ENCODE measurements at places on chromosomes 2 and 18.

DNA sequence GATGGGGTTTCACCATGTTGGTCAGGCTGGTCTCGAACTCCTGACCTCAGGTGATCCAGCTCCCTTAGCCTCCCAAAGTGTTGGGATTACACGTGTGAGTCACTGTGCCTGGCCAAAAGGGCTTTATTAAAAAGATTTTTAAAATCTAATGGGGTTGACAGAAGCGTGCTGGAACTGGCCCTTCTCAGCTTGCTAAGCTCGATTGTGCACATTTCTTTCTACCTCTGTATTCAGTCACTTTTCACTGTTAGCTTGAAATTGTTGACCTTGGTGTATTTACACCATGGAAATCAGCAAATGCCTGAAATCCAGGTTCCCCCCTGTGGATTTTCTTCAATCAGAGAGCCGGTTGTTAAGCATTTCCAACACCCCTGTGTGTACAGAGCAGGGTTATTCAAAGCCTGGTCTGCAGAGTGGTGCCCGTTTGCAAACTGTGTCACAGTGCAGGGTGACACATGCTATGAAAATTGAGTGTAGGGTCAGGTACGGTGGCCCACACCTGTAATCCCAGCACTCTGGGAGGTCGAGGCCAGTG, 140.2 kb downstream of the TGIF1 start:
- DNase-seq = no peak

GRCh38 chr2:26185954-26186770, 13.3 kb downstream of the GAREM2 start:
- DNase-seq = no peak

- DNase-seq = no peak
Observed at GRCh38 chr2:137173463-137173862, 408.1 kb downstream of the THSD7B start.

- no peak for DNase-seq
Observed at GRCh38 chr18:59060551-59060950, 79.1 kb upstream of the SEC11C start.

- no peak for DNase-seq
Observed at GRCh38 chr2:106863387-106863786, 22.6 kb downstream of the ST6GAL2 start.

DNA sequence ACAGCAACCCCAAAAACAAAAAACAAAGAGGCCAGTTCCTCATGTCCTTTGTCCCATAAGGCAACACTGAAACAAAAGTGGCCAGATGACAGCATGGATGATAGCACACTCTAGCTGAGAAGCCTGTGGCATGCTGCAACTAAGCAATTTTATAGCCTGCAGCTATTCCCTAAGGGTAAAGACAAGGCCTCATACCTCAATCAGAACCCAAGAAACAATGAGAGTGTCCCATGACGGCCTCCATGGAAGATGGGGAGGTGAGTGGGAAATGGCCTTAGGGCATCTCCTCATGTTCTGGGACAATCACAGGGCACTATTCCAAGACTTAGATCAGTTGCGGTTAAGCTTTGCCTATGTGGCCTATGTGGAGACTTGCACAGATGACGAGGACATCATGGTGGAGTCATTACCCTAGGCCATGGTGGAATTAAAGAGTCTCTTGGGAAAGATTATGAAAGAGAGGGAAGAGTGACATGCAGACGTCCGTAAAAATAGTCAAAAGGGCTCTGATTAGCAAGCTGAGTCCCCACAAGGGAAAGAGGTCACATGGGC, 103.1 kb downstream of the INO80D start:
- DNase-seq = no peak

DNA sequence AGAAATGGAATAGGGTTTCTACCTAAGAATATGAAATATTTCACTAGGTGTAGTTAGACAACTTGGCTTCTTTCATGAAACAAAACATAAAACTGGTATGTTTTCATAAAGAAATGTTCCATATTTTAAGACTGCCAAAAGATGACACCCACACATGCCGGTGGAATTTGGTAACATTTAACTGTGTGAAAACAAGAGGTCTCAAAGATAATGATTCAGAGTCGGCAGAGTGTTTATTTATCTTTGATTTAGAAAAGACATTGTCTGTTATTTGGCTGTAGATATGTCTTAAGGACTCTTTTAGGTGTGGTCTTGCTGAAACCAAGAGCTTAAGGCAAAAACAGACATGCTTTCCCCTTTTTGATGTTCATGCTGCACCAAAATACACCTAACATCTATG, 63.5 kb upstream of the FN1 start:
- no peak for DNase-seq

DNA sequence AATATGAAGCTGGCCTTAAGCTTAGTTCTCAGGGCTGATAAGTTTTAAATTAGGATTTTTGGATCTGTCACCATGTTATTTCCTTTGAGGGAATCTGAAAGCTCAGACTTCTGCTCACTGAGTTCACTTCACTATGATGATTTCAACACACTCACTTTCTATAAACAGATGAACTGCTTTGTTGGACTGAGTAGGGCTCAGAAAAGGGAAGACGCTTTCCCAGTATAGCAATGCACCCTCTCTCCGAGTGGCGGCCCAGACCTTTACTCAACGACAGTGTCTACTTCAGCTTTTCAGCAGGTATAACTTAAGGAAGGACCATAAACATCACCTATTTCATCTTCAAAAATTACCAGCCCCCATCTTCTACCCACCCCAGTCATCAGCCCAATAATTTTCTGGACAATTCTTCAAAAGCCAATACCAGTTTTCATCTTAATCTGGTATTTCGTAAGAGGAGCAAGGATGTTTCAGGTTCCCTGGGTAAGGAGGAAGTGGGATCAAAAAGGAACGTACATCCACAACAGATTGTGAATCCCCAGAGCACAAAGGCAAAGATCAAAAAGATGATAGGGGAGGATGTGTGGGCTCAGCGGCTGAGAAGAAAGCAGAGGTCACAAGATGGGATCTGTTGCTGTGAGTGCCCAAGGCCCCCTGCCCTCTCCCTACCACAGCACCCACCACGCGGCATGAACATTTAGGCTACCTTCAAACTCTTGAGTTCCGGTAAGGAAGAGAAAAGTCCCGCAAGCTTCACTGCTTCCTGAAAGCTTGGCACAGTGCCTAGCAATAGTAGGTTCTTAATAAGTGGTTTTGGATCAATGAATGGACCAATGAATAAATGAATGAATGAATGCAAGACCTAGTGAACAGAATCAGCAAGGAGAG, 41.9 kb downstream of the LPIN2 start:
- peak; percentile 78 for DNase-seq

DNA sequence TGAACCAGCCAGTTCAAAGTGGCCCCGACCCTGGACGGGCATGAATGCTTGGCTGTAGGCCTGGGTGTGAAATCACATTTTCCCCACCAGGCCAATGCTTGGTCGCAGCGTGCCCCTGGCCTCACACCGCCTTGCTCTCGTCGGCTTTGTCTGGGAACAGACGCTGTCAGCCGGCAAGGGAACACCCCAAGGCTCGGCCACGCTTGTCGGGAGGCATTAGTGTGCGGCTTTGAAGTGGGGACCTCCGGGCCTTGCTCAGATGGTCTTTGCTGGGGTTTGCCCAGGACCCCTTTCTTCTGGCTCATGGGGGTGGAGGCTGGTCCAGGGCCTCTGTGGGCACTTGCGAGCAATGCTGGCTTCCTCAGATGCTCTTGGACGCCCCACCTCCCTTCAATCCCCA, 79.1 kb downstream of the INHBB start:
- DNase-seq = no peak

DNA sequence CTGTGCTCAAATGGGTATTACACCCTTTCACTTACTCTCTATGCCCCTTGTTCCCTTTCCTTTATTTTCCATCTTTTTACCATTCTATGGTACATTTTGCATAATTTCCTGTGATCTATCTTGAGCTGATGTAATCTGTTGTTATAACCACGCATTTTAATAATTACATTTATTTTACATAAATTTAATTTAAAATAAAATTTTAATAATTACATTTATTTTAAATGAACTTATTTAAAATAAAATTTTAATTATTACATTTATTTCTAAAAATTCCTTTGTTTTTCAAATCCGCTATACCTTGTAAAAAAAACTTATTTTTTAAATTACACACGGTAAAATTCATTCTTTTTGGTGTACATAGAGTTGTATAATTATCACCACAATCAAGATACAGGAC, 93.9 kb downstream of the CRACDL start:
- no peak for DNase-seq

DNA sequence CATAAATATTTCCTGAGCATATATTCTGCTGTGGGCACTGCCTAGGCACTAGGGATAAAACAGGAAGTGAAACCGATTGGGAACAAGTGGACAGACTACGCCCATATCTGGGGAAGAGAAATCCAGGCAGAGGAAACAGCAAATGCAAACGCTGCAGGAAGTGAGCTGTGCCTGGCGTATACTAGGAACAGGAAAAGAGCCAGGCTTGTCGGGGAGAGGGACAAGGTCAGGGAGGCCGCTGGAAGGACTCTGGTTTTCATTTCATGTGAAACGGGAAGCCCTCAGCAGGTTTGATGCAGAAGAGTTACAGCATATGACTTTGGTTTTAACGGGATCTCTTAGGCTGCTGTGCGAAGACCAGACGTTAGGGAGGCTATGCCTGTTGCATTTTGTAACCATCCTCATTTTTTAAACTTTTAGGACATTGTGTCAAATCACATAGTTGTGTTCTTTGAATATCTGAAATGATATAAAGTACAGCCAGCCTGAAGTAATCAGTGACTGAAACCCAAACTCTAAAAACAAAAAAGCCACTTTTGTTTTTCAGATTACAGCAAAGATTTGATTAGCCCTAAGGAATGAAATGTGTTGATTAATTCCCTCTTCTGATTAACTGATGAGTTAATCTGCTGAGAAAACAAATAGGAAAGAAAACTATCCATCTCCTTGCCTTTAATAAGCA, 110.2 kb upstream of the PIEZO2 start:
- DNase-seq = no peak

GRCh38 chr18:34223164-34223892, 1.4 kb downstream of the NOL4 start:
- no peak for DNase-seq

DNA sequence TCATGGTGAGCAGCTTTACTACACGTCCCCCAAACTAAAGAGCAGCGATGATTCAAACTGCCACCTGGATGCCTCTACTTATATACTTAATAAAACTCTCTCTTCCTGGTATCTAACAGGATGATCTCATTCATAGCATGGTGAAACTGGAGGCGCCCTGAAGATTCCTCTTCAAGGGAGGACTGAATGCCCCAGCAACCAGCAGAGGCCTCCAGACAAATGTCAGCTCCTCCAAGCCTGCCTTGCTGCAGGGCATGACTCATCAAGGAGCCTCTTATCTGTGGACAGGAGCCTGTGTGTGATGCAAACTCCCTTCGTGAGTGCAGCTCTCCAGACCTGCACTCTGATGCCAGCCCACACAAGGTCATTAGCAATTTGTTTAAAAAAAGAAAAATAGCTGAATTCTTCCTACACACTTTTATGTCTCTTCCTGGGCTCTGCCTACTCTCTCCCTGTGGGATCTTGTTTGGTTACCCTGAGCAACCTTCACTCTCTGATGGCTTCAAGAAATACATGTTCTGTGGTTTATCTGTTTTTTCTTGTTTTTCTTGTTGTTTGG, 30.2 kb downstream of the LONRF2 start:
- peak; percentile 13 for DNase-seq

GRCh38 chr2:84302513-84303412, 156.3 kb downstream of the SUCLG1 start:
- no peak for DNase-seq

DNA sequence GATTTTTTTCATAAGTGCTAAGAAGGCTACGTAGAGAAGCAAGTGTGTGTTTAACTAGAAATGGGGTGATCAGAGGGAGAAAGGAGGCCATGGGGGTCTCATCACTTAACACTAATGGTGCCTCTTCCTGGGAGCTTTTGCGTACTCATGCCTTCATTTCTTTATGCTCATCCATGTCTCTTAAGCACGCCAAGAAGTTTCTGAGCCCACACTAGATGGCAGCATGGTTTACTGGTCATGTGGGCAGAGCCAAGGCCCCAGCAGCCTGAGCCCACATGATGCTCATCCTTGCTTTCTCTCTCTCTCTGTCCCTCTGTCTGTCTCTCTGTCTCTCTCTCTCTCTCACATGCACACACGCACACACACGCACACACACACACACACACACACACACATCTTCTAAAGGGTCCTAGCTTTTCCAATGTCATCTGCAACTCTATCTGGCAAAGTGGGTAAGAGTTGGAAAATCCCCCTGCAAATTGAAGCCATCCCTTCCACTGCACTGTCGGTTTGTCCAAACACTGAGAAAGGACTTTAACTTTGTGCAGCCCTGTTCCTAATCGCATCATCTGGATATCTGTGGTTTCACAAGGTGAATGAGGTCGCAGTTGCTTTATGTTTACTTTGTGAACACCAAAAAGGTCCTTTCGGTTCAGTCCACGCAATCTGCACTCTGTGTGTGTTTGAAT, 137.1 kb upstream of the CCDC68 start:
- no peak for DNase-seq

DNA sequence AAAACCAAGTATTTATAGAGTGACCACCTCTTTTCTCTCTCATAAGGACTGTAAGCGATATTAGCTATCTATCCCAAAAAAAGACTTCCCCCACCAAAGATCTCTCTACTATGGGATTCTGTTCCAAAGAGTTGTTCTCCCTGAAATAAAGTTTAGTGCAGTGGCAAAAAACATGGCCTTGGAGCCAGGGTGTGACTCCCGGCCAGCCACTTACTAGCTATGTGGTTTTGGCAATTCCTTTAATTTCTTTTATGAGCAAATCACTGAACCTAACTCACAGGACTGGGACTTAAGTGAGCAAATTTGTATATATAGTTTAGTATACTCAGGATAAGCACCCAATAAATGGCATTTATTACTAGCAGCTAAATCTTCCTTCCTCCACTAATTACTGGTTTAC, 42.6 kb downstream of the SESTD1 start:
- no peak for DNase-seq

GRCh38 chr2:228017784-228018183, 146.4 kb downstream of the DAW1 start:
- DNase-seq = no peak

DNA sequence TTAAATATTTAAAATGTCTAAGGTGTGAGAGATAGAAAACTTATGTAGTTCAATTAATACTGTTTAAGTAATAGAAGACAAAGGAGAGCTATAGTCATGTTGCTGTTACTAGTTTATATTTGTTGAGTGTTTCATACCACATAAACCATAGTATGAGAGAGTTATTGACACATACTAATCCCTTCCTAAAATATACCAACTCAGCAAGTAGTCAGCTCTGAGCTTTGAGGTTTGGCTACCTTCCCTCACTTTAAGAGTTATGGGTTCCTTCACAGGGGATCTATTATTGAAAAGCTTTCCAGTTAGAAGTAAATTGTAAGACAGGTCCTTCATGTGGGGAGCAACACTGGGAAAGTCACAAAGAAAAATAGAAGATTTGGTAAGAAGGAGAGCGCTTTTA, 701.6 kb upstream of the ZEB2 start:
- no peak for DNase-seq

DNA sequence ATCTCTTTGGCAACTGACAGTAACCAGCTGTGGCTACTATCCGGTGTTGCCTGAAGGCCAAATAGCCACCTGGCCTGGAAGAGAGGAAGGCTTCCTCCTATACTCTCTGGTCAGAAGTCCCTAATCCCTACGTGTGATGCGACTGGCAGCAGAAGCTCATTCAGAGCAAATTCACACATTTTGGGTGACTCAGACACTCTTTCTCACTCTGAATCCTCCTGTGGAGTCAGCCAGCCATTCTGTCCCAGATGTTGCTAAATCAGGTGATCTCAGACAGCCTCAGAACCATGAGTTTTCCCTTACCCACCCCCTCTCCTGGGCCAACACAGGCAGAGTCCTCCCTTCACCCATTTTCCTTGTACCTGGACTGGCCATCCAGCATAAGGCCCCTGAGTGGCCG, 34.7 kb downstream of the CFAP53 start:
- no peak for DNase-seq

All from CD4-positive, alpha-beta T cell (primary cell).